ENCODE measurements at places on chromosomes 7 and 10. TPM values are rescaled to one million over a fixed set of nuclear protein-coding genes. Genes with fewer than 3 reads are reported as not detected.

Gene CFAP69
- total RNA-seq = 5.0 TPM

Gene AKR1C4
- total RNA-seq = not detected

- DNase-seq = no peak
Measured at GRCh38 chr10:128985036-128985435, 482.0 kb upstream of the MGMT start.

DNA sequence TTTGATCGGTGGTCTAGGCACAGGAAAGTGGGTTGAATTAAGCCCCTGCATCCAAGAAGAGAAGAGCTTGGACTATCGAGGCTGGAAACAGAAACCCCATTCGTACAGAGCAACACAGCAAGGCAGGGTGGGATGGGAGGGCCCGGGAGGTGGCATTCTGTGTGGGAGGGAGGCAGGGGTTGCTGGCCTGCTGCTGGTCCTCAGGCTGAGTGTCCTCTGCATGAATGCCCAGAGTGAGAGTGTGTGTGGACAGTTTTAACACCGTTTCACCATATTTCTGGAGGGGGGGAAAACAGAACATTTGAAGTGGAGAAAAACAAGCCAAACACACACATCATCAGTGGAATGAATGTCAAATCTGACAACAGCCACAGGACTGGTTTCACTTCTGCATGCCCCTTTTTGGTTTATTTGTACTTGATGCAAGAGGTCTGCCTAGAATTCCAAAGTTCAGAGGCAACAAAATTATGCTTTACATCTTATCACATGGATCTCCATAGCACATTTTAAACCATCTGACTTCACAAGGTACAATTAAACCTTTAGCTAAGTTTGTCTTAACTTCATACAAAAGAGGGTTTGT lies 11.1 kb upstream of the ENO4 start:
- no peak for DNase-seq

GRCh38 chr10:21020545-21020944 lies 123.4 kb upstream of the NEBL start:
- no peak for DNase-seq

Gene CPA2
- total RNA-seq = not detected
